ENCODE measurements at places on chromosomes 5 and 9.

DNA sequence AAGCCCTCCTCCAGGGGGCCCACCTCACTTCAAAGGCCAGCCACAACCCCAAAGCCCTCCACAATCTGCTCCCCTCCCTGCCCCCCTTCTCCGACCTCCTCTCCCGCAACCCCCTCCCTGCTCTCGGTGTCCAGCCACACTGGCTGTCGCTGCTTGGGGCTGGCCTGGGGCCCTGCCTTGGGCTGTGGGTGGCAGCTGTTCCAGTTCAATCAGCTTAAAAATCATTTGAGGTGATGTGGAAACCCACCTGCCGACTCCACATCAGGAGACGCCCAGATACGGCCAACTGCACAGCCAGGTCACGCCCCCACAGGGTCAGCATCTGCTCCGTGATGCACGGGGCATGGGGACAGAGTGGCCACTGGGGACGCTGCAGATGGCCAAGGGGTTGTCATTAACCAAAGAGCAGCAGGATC, 107.0 kb upstream of the MVB12B start:
- no peak for DNase-seq

GRCh38 chr5:5298841-5299541, 123.5 kb upstream of the ICE1 start:
- no peak for DNase-seq

- DNase-seq: no peak
Measured at GRCh38 chr9:78777747-78778146, 480.8 kb downstream of the PSAT1 start.

- DNase-seq: no peak
Measured at GRCh38 chr5:58631895-58632294, 49.0 kb downstream of the RAB3C start.

- no peak for DNase-seq
Measured at GRCh38 chr9:69174616-69175463, 763 bp downstream of the TJP2 start.

DNA sequence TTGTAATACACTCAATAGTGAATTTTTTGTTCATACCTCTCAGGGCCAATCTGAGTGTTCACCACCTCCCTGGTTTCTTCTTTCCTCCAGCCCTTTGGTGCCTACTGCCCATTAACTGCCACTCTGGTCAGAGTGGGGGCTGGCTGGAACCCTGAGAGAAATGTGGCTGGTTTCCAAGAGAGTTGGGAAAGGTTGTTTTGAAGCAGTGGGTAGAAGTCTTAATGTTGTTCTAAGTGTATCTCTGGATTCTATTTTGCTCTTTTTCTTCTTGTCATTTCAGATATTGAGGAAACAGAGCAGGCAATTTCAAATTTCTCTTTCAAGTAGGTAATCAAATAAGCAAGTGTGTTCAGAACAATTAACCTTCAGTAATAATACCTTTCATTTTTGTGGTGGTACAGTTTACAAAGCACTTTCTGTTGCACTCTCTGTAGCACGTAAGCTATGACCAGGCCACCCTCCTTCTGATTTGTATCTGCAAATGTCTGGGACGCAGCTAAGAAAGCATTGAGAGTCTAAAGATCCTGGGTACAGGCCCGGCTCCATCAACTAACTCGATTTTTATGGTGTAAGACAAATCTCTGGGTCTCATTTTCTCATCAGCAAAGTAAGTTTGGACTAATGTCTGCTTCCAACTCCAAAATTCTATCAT, 8.4 kb downstream of the SLC1A3 start:
- no peak for DNase-seq

GRCh38 chr5:2755076-2755680, 3.7 kb upstream of the IRX2 start:
- DNase-seq: no peak

DNA sequence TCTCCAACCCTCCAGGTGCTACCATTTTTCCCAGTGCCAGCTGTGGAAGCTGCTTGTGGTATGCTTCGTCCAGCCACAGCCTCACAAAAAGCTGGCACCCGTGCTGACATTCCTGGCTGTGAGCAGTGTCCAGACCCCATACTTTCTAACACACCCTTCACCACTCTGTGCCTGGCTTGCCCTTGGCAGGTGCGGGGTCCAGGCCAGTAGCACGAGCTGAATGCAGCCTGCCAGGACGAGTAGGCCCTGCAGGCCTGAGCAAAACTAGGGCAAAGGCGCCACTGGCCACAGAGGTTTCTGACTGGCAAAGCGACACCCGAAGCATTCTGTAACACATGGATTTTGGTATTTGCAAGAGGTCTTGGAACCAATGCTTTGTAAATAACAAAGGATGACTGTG, 26.0 kb upstream of the GHR start:
- DNase-seq: no peak

DNA sequence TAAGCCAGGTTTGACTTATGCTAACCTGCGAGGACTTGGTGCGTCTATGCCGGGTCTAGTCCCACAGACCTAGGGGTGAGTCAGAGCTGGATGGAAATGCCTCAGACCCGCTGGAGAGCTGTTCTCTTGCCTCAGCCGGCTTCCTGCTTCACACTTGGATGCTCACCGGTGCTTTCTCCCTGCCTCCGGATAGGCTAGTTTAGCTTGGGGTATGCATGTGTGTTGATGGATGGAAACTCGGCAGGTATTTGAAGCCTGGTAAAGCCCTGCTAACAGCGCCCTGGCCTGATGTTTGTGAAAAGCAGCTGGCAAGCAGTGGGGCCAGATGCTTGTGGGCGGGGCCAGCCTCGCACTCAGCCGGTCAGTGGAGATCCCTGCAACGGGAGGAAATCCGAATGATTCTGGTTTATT, 29.3 kb downstream of the PRRC2B start:
- DNase-seq: no peak
